Activated T-helper 9 cell treated with anti-CD3 and anti-CD28 coated beads, Interleukin-2, amount 50 U/mL, for 16 hours (primary cell): ENCODE measurements at places on chromosomes 4 and X.

GRCh38 chr4:4918067-4918466, 58.6 kb downstream of the MSX1 start:
- DNase-seq, result no peak

DNA sequence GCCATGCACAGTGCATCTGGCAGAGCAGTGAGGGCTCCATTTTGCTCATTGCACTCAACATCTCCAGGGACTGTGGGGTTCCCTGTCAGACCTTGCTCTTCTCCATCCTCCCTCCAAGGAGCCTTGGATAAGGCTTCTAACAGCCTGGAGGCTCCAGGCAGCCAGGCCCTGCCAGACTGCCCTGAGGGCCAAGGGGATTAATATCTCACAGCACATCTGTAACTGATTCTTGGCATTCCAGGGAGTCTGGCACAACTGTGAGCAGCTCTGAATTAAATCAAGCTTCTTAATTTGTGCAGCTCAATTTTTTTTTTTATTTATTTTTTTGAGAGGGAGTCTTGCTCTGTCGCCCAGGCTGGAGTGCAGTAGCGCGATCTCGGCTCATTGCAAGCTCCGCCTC, 224.5 kb upstream of the PGRMC2 start:
- no peak for DNase-seq

DNA sequence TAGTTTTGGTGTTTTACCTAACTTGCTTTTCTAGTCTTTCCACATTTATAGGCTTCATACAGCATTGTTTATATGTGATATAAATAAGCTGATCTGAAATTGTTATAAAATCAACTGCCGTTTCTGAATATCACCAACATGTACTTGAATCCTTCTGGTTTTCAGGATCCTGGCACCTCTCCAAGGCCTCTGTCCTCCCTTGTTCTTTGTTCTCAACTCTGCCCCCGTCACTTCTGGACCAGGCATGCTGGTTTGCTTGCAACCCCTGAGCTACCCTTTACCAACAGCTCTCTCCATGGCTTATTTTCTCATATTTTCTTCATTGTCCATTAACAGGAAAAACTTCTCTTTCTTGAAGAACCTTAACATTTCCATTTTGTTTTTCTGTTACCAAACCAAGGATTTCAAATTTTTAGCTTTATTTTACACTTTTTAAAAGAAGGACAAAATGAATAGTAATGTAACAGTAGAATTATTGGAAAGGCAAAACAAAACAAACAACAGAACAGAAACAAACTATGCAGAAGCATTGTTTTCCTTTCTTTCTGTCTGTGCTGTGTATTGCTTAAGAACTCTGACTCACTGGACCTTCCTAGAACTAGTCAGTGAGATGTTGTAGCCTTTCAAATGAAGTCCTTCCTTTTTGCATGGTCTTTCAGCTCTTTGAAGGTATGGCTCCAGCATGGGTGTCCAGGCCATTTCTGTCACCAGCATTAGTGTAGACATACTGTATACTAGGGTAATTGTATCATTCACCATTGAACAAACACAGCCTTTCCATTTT, 44.8 kb downstream of the BANK1 start:
- DNase-seq, result no peak

GRCh38 chr4:163590619-163591264, 96.3 kb downstream of the TMA16 start:
- no peak for DNase-seq

- DNase-seq, result no peak
Observed at GRCh38 chrX:71989768-71990426, 79.3 kb downstream of the NHSL2 start.

GRCh38 chrX:65273152-65273551, 261.4 kb downstream of the LAS1L start:
- no peak for DNase-seq

GRCh38 chr4:53039741-53040458, 177.8 kb downstream of the RASL11B start:
- no peak for DNase-seq

- no peak for DNase-seq
Observed at GRCh38 chr4:2803624-2804448, 11.0 kb downstream of the SH3BP2 start.

- DNase-seq, result no peak
Observed at GRCh38 chrX:49712577-49712976, 16.8 kb upstream of the PAGE1 start.

DNA sequence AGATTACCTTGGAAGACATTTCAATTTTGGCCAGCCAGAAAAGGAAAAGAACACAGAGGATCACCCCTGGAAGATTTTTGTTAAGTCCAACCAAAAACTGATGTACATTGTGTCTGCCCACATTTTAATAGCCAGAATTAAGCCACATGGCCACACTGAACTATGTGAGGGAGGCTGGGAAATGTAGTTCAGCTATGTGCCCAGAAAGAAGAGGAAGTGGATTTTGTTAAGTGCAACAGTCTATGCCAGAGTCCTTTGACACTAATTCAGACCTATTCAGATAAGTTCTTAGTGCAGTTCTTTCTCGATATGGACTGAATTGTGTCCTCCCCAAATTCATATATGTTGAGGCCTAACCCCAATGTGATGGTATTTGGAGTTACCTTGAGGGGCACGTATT, 18.4 kb downstream of the PRPS1 start:
- DNase-seq, result no peak

DNA sequence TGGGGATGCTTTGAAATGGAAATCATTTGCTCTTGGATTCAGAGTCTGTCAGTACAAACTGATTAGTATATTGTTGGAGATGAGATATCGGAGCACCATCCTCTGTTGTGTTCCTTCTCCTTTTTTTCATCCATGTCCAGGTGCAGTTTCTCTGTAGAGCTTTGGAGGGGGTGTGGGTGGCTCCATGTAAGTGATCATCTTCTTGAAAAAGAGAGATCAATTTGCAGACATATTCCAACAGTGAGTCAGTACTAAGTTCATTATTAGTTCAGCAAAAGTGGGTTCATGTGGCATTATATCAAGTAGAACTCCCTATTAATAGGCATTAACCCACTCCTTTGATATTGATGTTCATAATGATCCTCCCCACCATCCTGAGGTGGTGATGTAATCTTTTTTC, 18.9 kb downstream of the FRAS1 start:
- no peak for DNase-seq

DNA sequence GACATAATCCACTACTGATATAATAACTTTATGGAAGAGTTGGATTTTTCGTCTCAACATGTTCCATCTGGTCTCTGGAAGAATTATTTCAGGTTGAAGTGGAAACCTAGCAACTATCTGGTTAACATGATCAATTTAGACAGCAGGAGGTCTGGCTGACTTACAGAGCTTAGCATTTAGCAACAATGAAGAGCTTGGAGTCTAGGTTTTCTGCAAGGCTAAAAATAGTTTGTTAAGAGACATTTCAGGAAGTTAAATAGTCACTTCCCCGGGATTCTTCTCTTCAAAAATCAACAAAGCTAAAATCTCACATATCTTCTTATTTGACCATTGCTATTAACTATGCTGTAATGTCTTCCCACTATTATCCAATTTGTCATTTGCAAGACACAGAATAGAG, 418.6 kb upstream of the DIPK2B start:
- DNase-seq, result no peak

GRCh38 chr4:95155759-95156451, 392.9 kb downstream of the UNC5C start:
- no peak for DNase-seq

DNA sequence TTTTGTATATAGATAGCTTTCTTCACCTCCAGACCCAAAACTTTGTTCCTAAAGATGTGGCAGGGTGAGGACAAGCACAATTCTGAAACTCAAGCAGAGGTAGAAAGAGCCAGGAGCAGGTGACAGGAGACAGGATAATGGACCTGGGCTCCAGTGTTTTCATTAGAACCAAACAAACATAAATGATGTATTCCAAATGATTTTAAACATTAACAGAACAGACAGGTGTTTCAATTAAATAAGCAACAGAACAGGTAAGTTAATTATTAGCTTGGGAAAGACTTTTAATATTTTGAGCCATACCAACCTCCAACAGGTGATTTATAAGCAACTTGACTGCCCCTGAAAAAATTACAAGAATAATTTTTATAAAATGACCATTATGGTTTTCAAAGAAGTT, 459.4 kb upstream of the LCORL start:
- no peak for DNase-seq

DNA sequence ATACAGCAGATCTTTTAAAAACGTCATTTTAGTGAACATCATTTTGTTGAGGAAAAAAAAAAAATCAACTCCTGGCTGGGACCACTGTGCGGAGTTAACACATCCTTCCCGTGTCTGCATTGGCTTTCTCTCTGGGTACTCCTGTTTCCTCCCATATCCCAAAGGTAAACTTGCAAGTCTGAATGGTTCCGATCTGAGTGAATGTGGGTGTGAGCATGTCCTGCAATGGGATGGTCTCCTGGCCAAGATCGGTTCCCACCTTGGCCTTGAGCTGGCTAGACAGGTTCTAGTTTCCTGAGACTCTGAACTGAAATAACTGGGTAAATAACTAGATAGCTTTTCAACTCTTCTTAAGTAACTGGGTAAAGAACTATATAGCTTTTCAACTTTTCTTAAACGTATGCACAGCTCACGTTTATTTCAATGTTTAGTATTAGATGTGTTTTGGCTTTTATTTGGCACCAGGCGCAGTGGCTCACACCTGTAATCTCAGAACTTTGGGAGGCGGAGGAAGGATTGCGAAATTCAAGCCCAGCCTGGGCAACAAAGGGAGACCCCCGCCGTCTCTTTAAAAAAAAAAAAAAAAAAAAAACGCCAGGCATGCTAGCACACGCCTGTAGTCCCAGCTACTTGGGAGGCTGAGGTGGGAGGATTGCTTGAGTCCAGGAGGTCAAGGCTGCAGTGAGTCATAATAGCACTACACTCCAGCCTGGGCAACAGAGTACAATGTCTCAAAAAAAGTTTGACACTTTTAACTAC, 14.0 kb downstream of the RBMX start:
- no peak for DNase-seq
